ENCODE measurements at places on chromosomes 13 and 19. TPM values are rescaled to one million over a fixed set of nuclear protein-coding genes. Genes with fewer than 3 reads are reported as not detected.

DNA sequence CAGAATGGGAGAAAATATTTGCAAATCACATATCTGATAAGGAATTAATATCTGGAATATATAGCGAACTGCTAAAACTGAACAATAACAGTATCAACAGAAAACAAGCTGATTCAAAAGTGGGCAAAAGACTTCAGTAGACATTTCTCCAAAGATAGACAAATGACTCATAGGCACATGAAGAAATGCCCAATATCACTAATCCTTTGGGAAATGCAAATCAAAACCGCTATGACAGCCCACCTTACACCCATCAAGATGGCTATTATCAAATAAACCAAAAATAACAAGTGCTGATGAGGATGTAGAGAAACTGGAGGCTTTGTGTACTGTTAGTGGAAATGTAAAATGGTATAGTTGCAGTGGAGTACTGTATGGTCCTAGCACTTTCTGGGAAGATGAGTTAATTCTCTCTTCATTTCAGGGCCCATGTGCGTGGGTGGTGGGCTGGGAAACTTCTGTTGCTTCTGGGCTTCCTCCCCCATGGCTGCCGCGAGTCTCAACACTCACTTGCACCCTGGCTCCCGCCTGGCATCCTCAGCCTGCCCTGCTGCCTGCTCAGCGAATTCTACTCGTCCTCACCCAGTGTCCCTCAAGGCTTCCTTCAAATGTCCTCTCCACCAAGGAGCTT is 12.4 kb upstream of the GJA3 start:
- peak; percentile 34 for DNase-seq

The LGALS7B gene
- not detected for total RNA-seq

DNA sequence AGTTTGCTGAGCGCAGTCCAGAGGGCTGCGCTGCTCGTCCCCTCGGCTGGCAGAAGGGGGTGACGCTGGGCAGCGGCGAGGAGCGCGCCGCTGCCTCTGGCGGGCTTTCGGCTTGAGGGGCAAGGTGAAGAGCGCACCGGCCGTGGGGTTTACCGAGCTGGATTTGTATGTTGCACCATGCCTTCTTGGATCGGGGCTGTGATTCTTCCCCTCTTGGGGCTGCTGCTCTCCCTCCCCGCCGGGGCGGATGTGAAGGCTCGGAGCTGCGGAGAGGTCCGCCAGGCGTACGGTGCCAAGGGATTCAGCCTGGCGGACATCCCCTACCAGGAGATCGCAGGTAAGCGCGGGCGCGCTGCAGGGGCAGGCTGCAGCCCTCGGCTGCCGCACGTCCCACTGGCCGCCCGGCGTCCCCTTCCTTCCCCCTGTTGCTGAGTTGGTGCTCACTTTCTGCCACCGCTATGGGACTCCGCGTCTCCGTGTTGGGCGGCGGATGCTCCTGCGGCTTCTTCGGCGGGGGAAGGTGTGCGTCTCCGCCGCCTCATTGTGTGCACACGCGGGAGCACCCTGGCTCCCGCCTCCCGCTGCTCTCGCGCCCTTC is 772 bp downstream of the GPC6 start:
- peak; percentile 52 for DNase-seq

The ZNF728 gene
- total RNA-seq: not detected

GRCh38 chr13:51552027-51552426 is 32.2 kb upstream of the WDFY2 start:
- DNase-seq: no peak

DNA sequence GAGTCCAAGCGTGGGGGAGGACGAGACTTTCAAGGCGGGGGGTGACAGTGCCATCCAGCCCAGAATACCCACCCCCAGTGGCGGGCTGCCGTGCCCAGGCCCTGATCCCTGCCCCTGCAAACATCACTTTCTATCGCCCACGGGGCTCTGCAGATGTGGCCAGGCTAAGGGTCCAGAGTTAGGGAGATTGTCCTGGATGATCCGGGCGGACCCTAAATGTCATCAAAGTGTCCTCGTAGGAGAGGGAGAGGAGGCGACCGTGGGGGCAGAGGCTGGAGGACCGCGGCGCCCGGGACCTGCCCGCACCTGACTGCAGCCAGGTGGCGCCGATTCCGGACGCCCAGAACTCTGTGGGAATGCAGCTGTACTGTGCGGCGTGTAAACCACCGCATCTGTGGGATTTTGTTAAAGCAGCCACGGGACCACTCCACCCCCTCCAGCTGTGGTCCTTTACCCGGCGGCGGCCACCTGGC is 32.4 kb downstream of the GJA3 start:
- DNase-seq: no peak

DNA sequence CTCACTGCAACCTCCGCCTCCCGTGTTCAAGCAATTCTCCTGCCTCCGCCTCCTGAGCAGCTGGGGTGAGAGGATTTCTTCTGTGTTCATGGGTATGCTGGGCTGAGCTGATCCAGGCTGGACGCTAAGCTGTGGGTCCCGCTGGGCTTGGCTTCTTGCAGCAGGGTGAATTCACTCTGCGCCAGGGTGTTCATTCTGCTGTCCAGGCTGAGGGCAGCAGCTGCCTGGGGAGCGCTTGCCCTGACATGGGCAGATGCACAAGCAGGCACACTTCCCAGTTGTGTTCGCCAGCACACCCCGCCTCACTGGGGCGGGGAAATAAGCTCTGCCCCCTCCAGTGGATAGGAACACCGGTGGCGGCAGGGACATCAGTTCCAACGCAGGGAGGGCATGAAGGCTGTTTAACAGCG is 7.3 kb upstream of the INAFM1 start:
- DNase-seq: no peak

DNA sequence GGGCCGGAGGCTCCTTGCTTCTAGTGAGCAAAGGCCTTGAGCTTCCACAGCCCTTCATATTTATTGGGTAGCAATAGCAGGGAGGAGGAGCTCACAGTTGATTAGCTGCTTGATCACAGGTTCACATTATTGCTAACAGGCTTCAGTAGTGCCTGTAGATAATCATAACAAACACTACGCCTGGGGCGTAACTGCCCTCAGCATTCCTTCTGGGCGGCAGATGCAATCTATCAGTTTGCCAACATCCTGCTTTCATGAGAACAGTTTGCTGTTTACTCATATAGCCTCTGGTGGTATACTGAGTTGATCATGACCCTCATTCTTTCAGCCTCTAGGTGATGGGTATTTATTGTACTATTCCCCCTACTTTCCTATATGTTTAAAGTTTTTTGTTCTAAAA is 149.4 kb downstream of the B3GLCT start:
- no peak for DNase-seq

DNA sequence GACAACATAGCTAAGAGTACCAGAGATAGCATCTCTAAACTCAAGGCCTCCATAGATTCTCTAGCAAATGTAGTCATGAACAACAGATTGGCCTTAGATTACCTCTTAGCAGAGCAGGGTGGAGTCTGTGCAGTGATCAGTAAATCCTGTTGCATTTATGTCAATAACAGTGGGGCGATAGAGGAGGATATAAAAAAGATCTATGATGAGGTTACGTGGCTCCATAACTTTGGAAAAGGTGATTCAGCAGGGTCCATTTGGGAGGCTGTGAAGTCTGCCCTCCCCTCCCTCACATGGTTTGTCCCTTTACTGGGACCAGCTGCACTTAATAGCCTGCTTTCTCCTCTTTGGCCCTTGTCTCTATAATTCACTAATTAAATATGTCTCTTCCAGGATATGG is 1.4 kb downstream of the ERVV-1 start:
- no peak for DNase-seq

The TNNT1 gene
- 1.3 TPM for total RNA-seq

The ZNF888 gene
- total RNA-seq: 6.1 TPM

GRCh38 chr19:10294368-10294697 is 4.6 kb downstream of the ICAM5 start:
- DNase-seq: no peak

- no peak for DNase-seq
Measured at GRCh38 chr13:89828506-89828905, 1519.0 kb upstream of the MIR17HG start.

- no peak for DNase-seq
Measured at GRCh38 chr19:12937093-12937926, 1.1 kb upstream of the CALR start.

The ZNF20 gene
- 7.9 TPM for total RNA-seq

GRCh38 chr13:32661685-32662084 is 75.4 kb downstream of the PDS5B start:
- DNase-seq: no peak

- DNase-seq: no peak
Measured at GRCh38 chr13:48492096-48492440, 40.8 kb downstream of the RCBTB2 start.

DNA sequence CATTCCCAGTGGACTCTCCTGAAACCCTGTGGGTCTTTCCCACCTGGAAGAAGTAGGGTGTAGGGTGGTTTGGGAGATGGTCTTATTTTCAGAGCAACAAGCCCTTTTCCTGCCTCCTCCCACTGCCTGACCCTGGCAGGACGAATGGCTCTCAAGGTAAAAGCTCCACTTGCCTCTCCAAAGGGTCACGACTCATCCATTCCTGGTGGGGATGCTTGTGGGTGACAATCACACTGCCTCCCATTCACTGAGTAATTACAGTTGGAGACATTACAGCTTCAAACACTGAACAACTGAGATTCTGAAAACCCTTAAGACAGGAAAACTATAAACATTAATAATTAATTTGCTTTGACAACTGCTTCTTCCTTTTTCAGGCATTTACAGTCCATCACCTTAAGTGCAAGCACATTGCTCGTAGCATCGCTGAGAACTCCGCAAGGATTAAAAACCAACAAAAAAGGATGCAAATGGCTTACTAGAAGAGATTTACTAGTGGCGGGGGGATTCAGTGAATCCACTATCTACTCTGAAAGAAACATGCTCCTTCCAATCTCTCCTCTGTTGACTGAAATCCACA is 199.6 kb upstream of the IRS2 start:
- DNase-seq: peak; percentile 23

GRCh38 chr13:76421011-76421410 is 465.2 kb downstream of the KCTD12 start:
- DNase-seq: no peak

DNA sequence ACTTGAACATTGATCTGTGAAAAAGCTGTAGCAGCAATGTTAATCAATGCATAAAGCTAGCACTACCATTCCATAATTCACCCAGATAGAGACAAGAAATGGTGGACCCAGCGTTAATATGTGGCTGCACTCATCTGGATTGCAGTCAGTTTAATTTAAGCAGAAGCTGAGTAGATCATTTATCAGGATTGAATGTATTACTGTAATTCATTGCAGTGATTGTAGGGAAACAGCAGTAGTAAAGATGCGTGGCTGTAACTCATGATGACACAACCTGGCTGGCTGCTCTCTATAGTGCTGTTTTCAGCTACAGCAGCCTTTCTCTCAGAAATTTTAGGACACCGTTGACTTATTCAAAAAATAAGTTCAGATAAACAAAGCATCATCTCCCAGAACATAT is 499.5 kb upstream of the SLITRK6 start:
- DNase-seq: no peak

GRCh38 chr13:57375876-57376275 is 208.9 kb downstream of the PRR20E start:
- no peak for DNase-seq

- peak; percentile 78 for DNase-seq
Measured at GRCh38 chr13:25574437-25575411, 202.9 kb downstream of the ATP8A2 start.

- DNase-seq: peak; percentile 100
Measured at GRCh38 chr13:48783181-48783630, 129.5 kb downstream of the CYSLTR2 start.

The TYROBP gene
- total RNA-seq: not detected

DNA sequence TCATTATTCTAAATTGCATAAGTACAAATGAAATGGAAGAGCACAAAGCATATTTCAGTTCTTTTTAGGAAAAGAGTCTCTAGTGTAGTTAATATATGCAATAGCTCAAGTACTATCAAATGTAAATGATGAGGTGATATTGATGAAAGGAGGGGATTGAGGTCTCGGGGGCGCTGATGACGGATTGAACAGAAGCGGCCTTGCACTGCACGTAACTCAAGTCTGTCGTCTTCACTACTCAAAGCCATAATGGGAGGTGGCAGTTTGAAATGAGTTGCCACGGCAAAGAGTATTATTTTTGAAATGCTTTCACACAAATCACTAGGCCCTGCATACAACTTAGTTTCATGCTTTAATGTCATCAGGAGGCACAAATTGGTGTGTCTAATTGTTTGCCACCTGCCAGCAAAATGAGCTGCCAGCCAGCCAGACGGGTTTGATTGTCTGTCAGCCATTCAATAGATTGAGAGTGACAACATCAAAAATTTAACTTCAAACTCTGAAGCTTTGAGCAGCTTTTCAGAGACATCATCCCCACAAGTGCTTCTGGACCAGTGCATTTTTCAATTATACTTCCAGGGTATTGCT is 256.6 kb downstream of the NBEA start:
- DNase-seq: no peak

DNA sequence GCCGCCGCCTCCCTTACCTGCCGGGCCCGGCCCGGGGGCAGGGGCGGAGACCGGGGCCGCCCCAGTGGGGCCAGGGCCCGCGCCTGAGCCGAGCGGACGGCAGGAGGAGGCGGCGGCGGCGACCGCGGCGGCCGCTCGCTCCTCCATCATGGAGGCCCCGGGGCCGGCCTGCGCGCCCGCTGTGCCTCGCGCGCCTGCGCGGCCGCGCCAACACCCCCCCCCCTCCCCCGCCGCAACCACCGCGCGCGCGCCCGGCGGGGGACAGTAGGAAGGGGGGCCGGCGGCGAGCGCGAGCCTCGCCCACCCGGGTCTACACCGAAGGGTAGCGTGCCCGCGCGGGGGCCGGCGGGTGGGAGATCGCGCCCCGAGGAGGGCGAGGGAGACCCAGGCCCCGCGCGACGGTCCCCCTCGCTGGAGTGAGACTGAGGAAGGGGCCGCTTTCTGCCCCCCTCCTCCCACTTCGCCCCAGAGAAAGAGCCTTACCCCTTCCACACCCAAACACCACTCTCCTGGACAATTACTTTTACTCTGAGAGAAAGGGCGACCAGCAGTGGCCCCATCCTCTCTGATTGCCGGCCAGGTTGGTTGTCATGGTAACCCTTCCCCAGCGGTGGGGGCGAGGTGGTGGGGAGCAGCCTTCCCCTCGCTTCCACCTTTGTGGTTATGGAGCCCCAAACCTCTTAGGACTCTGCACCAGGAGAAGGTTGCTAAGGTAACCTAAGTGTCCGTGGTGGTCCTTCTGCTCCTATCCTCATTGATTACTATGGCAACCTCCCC is at the start of gene STRN4:
Gene STRN4 (minus strand): TSS at position 170 of the 777 bp plus-strand sequence. CDS start 20 bp downstream, at position 150.
- DNase-seq: no peak

The RETN gene
- not detected for total RNA-seq

The IZUMO2 gene
- total RNA-seq: not detected

GRCh38 chr19:39090881-39091280 is 6.7 kb downstream of the ACP7 start:
- no peak for DNase-seq

DNA sequence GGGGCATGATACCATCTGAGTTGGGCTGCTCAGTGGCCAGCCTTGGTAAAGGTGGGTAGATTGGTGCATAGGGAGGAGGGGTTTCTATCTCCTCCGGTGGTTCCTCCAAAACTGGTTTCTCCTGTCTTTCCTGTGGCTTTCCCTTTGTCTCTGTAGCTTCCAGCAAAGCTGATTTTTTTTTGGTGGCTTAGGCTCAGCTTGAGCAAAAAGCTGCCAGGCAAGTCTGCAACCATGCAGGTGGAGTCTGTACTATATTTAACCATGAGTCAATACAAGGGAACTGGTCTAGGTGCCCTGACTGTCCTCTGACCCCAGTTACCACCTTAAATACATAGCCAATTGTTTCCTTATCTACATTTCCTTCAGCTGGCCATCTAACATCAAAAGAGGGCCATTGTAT is 64.0 kb upstream of the ZNF681 start:
- no peak for DNase-seq

All from IMR-90 (cell line).